NCI-H460 (cell line): ENCODE measurements at places on chromosomes 4 and X. TPM values are rescaled to one million over a fixed set of nuclear protein-coding genes. Genes with fewer than 3 reads are reported as not detected.
A peak's percentile ranks its signal among the peaks of the same experiment; 100 is the strongest.

- peak; percentile 53 for DNase-seq
Observed at GRCh38 chrX:74251006-74251930, 52.7 kb upstream of the ZCCHC13 start.

DNA sequence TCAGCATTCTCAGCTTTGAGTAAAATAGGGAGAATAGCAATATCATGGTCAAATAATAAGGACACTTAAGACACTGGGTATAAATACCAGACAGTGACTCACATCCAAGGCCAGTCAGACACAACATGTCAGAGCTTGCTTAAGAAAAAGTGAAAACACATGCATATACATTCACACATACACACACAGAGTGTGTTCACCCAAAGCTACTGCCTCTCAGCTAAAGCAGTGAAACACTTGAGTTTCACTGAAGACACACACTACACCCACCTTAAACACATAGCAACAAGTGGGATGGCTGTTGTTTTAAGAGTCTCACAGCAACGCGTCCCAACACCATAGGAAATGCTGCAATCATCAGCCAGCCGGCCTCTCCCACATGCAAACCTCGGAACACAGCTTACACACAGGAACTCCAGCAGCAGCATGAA lies 14.4 kb downstream of the SHROOM4 start:
- DNase-seq, result no peak

DNA sequence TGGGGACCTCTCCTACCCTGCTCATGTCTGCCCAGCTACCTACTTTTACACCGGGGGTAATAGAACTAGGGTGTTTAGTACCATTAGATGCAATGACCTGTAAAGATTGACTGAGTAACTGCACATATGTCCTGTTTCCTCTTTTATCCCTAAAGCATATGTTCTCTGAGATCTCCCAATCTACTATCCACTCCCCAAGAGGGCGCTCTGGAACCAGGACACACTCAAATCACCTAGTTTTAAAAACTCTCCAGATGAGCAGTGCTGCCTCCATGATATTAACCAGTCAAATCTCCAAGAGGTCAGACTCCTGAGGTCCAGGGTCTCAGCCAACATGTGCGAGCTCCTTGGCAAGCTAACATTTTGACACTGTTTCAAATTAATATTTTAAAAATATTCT lies 87.0 kb upstream of the TSPAN5 start:
- peak; percentile 33 for DNase-seq

DNA sequence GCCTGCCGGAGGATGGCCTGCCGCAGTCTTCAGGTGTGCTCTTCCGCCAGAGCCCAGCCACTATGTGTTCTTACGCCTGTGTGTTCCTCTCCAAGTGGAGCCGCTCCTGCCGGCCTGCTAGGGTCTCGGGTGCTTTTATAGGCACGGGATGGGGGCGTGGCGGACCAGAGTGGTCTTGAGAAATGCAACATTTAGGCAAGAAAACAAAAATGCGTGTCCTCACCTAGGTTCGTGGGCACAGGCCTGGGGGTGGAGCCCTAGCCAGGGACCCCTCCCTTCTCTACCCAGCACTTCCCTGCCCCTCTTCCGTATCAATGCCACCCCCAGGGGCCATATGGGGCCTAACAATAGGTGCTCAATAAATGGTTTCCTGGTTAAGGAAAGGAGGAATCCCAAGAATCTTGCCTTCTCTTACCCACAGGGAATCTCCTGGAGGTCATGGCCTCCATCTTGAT lies 34.4 kb upstream of the LRBA start:
- no peak for DNase-seq

- no peak for DNase-seq
Observed at GRCh38 chrX:25049971-25050370, 34.2 kb upstream of the ARX start.

- DNase-seq, result no peak
Observed at GRCh38 chrX:1420371-1420770, 28.5 kb upstream of the SLC25A6 start.

- DNase-seq, result no peak
Observed at GRCh38 chr4:78661086-78661690, 109.6 kb downstream of the ANXA3 start.

DNA sequence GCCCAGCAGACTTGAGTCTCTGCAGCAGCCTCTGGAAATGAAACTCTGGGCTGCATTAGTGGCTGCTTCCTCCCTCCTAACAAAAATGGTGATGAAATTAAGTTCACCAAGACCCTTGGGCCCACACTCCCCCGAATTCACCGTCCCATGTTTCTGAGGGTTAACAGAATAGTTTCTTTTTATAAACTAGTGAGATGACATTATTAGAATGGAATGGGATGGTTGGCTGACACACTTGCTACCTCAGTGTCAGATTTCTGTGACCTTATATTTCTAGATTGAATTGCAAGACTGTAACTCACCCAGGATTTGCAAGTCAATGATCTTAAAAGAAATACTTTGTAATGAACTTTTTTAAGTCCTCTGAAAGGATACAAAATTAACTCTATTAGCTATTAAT lies 127.1 kb downstream of the SHROOM3 start:
- no peak for DNase-seq

GRCh38 chrX:154780968-154781367 lies 18.3 kb downstream of the DKC1 start:
- DNase-seq, result no peak

DNA sequence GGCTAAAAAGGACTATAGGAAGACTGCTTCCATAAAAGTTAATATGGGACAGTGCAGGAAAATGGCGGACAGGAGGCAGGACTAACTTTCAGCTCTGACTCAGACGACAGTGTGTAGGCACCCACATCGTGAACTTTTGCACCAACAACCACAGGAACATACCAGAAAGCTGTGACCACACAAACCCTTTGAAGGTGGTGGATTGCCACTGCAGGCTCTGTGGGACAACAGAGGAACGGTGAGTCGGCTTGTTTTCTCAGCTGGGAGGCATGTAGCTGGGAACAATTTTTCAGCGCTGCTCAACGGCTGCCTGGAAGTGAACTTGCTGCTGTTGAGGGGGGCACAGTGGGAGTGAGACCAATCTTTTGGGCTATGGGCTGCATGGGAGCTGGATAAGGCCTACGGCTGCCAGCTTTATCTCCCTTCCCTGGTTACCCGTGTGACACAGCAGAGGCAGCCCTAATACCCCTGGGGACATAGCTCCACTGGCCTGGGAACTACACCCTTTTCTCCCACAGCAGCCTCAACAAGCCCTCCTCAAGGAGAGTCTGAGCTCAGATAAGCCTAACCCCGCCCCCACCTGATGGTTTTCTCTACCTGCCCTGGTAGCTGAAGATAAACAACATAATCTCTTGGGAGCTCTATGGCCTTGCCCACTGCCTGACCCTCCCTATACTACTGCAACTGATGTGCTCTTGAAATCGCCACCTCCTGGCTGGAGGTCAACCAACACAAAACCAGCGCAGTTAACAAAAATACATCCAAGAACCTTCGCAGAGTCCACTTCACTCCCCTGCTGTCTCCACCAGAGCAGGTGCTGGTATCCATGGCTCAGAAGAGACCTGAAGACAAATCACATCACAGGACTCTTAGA lies 1537.0 kb downstream of the C4orf33 start:
- DNase-seq, result no peak

- no peak for DNase-seq
Observed at GRCh38 chr4:82905205-82905604, 4.7 kb downstream of the THAP9 start.

GRCh38 chr4:74624351-74625151 lies 169.8 kb downstream of the BTC start:
- DNase-seq, result peak; percentile 66

GRCh38 chr4:153531976-153532626 lies 65.9 kb downstream of the TMEM131L start:
- no peak for DNase-seq

The FAAH2 gene
- total RNA-seq, result 0.05 TPM in 1 of 2 replicates, not detected in the other

The SLC6A14 gene
- total RNA-seq, result not detected in 2 replicates

The MAP3K15 gene
- 2.5 and 2.6 TPM in 2 replicates for total RNA-seq
